ENCODE measurements at places on chromosomes 3 and 15. TPM values are rescaled to one million over a fixed set of nuclear protein-coding genes. Genes with fewer than 3 reads are reported as not detected.

- DNase-seq, result no peak
These were observed 50.2 kb upstream of the MGA start for GRCh38 chr15:41610048-41610447.

DNA sequence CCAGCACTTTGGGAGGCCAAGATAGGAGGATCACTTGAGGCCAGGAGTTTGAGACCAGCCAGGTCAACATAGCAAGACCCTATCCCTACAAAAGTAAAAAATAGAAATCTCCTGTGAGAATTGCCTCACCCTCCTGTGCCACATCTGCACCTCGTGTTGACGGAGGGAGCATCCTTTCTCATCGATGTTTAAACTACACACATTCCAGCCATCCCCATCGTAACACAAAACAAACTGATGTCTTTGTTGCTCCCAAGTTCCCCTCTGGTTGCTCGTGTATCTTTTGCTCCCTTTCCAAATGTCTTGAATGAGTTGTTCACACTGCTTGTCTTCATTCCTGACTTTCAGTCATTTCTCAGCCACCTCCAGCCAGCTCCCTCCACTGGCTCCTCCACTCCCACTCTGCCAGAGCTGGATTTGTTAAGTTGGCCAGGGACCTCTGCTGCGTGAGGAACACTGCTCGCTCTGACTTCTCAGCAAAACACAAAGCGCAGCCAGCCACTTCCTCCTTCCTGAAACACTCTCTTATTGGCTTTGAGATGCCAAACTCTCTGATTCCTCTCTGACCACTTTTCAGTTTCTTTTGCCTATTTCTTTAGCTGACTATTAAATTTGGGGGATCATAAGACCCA lies 53.6 kb upstream of the ATP13A3 start:
- DNase-seq, result no peak

DNA sequence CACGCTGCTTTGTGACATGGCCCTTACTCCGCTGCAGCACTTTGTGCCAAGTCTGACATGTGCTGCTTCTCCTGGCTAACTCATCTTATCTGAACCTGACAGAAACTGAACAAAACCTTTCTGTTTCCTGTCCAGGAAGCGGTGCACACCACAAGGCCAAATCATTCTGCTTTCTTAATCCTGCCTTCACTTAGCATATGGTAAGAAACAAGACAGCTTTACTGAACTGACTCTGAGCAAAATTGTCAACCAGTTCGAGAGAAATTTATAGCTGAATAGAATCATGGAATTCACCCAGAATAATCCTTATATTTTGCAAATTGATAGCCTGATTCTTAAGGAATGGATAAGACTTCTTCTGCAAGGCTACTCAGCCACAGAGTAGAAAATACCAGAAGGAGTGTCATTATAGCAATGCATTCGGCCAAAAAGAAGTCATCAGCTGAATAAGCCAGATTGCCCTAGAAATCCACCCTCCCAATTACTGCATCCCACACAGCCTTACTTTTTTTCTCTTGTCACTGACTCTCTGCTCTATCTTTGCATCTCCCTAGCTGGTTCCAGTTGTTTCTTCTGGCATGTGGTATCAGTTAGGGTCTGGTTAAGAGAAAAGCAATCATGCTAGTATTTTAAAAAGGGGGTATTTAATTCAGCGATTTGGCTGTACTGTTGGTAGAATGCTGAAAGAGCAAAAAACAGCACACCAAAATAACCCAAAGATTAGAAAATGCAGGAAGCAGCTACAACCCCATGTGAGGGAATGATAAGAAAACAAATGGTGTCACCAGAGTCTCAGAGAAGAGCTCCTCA lies 41.6 kb upstream of the STRIT1 start:
- no peak for DNase-seq

GRCh38 chr15:33374226-33374914 lies 63.6 kb downstream of the RYR3 start:
- DNase-seq, result no peak

DNA sequence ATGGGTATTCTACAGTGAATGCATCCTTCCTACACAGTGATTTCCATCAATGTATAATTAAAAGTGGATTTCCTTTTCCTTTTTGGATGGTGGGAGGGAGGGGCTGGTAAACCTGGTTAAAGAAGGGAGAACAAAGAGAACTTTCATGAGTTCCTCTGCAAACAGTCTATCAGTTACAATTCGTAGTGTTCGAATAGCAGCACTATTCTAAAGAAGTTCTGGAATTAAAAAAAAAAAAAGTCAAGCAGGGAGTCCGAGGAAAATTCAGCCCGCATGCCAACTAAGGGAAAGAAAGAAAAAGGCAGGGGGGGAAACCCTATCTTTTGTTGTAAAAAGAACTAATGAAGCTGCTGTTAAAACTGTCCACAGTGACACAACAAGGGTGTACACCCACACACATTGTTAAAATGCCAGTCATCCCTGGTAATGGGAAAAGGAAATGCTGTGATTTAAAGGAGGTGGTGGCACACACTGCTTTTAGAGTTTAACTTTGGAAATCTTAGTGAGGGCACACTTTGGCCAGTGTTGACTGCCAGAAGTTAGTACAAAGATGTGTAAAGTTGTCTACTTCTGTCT lies 521.2 kb downstream of the ZIC1 start:
- DNase-seq, result no peak

GRCh38 chr3:81434161-81434560 lies 327.3 kb downstream of the GBE1 start:
- no peak for DNase-seq

GRCh38 chr15:84669726-84670125 lies 11.7 kb upstream of the NMB start:
- DNase-seq, result no peak

GRCh38 chr3:58679974-58680666 lies 13.5 kb upstream of the FAM3D start:
- no peak for DNase-seq

Gene MKRN2OS
- total RNA-seq, result not detected

Gene ZMYND10
- total RNA-seq, result 0.28 TPM

Gene ALCAM
- total RNA-seq, result 98.4 TPM

Gene PATL2
- 1.0 TPM for total RNA-seq

Gene UROC1
- not detected for total RNA-seq

Data from omental fat pad (tissue), 4 donors.